ELF-1 (cell line): ENCODE measurements at places on chromosomes 1 and 21.

GRCh38 chr1:160353223-160353622 lies 10.0 kb downstream of the NCSTN start:
- no peak for DNase-seq

DNA sequence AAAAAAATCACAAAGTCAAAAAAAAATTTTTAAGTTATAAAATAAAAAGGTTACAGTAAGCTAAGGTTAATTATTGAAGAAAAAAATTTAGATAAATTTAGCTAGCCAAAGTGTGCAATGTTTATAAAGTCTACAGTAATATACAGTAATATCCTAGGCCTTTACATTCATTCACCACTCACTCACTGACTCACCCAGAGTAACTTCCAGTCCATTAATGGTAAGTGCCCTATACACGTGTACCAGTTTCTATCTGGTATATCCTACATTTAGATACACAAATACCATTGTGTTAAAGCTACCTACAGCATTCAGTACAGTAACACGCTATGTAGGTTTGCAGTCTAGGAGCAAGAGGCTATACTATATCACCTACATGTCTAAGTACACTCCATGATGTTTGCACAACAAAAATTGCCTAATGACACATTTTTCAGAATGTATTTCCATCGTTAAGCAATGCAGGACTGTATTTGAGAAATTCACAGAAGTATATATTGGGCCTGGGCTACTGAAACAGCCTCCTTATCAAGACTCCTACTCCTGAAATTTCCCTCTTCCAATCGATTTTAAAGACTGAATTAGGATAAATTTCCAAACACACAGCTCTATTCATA lies 155.1 kb downstream of the COP1 start:
- DNase-seq = no peak

DNA sequence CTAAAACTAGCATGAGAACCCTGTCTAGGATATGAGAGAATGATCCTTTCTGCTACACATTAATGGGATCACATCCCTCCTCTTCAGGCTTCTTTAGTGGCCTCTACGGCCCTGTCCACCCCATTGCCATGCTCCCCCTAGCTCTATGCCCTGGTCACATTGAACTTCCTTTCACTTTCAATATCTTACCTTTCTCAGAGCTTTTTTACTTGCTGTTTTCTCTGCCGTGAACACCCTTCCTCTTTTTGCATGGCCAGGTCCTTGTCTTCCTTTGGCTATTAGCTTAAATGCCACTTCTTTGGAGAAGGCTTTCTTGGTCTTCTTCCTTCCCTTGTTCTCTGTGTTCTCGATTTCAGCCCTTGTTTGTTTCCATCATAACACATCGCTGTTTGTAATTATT lies 97.4 kb downstream of the GIPC2 start:
- DNase-seq = no peak

DNA sequence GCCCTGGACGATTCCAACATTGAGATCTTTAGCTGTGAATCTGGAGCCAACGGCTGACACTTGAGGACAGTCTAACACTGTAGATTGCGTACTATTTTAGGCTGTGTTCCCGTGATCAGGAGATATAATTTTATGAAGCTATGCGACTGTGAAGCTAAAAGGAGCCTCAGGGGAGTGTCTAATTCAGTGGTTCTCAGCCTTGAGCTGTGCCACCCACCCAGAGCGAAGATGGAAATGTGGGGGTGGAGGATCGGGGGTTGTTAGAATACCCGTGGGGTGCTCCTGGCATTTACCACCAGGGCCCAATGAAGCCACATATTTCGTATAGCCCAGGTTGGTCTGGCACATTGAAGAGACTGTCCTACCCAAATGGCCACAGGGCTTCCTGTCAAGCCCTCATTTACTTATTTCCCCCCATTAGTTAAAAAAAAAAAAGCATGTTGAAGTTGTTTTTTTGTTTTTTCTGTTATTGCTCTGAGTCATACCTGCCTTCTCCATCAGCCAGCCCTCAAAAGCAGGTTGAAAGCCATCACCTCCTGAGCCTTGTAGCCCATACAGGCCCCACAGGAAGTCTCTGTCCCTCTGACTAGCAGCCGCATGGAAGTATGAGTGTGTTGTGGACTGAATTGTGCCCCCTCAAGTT lies 141.7 kb downstream of the GALNT2 start:
- DNase-seq = no peak

DNA sequence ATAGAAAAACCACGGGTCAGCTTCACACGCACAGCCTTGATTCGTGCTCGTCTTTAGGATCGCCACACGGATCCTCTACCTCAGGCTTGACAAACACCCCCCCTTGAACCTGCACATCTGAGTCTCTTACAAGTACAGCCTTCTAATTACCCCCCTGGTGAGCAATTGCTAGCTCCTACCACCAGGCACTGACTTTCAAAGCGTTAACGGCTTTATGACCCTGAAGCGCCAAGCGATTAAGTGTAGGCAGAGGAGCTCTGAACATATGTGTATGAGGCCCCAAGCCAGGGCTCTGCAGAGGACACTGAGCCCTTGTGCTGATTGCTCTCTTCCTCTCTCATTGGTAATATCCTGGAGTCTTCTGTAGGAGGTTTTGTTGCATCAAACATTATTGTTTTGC lies 55.7 kb upstream of the EPHA8 start:
- DNase-seq = peak; percentile 59
